ENCODE measurements at places on chromosomes 6 and 20. TPM values are rescaled to one million over a fixed set of nuclear protein-coding genes. Genes with fewer than 3 reads are reported as not detected.
A peak's percentile ranks its signal among the peaks of the same experiment; 100 is the strongest.

Gene HFE
- total RNA-seq, result 4.2 TPM

Gene C20orf202
- not detected for total RNA-seq

Gene ATAT1
- 9.4 TPM for total RNA-seq

Gene CLPSL2
- total RNA-seq, result not detected

Gene CRISP3
- not detected for total RNA-seq

Gene KIF13A
- 1.5 TPM for total RNA-seq

DNA sequence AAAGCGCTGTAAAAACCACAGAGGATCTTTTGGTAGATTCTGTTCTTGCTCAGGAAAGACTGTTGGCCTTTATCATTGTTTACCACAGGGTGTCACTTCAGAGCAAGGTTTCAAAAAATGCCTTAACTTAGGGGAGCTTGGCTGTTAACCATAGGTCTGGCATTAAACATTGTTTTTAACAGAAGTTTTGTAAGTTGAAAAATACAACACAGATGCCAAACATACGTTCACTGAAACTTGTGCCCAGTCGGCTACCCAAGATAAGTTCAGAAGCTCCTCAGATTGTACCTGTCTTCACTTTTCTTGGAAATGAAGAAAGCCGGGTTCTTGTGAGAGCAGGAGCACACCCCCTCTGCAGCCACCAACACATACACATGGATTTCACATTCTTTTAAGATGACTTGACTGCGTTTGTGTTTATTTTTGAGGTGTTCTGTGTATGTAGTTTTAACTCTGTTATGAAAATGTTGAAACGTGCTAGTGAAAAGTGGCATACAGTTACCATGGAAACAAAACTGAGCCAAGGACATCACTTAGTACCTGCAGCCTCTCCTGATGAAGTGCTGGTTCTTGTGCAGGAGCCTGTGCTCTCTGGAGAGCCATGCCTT, 64.9 kb downstream of the SYCP2L start:
- H3K36me3 ChIP-seq, result no peaks in the 10 kb centered on the region
- DNase-seq, result no peak
- no peaks in the 10 kb centered on the region for H3K4me1 ChIP-seq
- no peak overlapping the region for H3K4me3 ChIP-seq
- no peaks in the 10 kb centered on the region for H3K27me3 ChIP-seq

- peaks cover under 1% of the 10 kb centered on the region for H3K36me3 ChIP-seq
- peaks cover 35% of the 10 kb centered on the region for H3K4me1 ChIP-seq
- peak overlapping the region; percentile 94 for H3K27ac ChIP-seq
- H3K27me3 ChIP-seq, result no peaks in the 10 kb centered on the region
- no peak for DNase-seq
- peak overlapping the region; percentile 32 for H3K4me3 ChIP-seq
These were observed 680 bp upstream of the MTCH1 start for GRCh38 chr6:36986704-36987047.

GRCh38 chr20:61972636-61973508, 92.8 kb downstream of the TAF4 start:
- DNase-seq, result no peak
- no peak overlapping the region for H3K4me3 ChIP-seq
- H3K27ac ChIP-seq, result no peak overlapping the region
- H3K27me3 ChIP-seq, result no peaks in the 10 kb centered on the region
- no peaks in the 10 kb centered on the region for H3K4me1 ChIP-seq

DNA sequence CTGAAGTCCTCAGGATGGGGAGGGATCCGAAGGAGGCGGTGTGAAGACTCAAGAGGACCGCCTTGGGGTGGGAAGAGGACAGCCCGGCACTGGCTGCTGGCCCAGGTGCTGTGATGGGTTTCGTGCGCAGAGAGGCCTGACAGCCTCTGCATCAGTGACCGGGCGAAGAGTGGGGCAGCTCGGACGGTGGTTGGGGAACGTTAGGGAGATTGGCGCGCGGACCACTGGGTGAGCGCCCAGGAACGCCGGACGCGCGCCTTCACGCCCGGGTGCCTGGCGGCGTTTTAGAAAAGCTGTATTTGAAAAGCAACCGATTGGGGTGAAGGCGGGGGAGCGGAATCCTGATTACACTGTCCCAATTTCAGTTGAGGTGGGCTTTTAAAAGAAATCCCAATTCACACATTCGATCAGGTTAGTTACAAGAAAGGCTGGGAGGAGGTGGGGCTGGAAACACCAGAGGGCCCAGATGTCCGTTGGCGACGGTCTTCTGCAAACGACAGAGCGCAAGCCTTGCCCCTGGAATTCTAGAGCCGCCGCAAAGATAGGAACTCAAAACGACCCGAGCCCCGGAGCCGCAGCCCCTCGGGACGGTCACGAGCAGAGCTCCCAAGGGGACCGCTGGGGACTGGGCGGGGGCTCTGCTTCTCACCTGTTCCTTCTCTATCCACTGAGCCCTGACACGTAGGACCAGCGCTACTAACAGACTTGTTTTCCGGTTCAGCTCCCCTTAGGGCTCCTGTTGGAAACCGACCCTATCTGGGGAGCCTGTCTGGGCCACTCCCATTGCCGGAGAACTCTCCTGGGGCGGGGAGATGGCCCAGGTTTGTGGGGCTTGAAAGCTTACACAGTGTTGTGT, 8.5 kb upstream of the TRIM40 start:
- peaks cover 7% of the 10 kb centered on the region for H3K4me1 ChIP-seq
- no peaks in the 10 kb centered on the region for H3K36me3 ChIP-seq
- no peak overlapping the region for H3K4me3 ChIP-seq
- H3K27ac ChIP-seq, result no peak overlapping the region
- H3K27me3 ChIP-seq, result peaks cover 20% of the 10 kb centered on the region

GRCh38 chr20:40319741-40320516, 369.1 kb downstream of the MAFB start:
- no peak overlapping the region for H3K27ac ChIP-seq
- no peaks in the 10 kb centered on the region for H3K4me1 ChIP-seq
- DNase-seq, result no peak
- no peak overlapping the region for H3K4me3 ChIP-seq
- no peaks in the 10 kb centered on the region for H3K27me3 ChIP-seq

DNA sequence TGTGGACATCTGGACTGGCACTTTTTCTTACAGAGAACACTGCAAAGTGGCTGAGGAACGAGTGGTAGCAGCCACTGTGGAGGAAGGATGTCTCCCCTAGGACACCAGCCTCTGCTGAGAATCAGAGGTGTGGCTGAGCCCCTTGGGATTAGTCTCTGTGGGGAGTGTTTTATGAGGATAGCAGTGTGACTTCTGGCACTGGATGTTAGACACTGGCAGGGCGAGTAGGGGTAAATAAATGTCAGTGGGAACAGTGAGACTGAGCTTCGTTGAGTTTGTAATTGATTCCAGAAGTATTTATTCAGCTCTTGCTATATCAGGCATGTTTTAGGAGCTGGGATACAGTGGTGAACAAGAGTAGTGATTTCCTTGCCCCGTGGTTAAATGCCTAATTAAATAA, 124.0 kb downstream of the JARID2 start:
- peaks cover 39% of the 10 kb centered on the region for H3K4me1 ChIP-seq
- no peak overlapping the region for H3K27ac ChIP-seq
- H3K36me3 ChIP-seq, result no peaks in the 10 kb centered on the region
- no peak overlapping the region for H3K4me3 ChIP-seq
- H3K27me3 ChIP-seq, result no peaks in the 10 kb centered on the region
- no peak for DNase-seq

GRCh38 chr20:3651204-3651962, 11.8 kb downstream of the GFRA4 start:
- H3K36me3 ChIP-seq, result no peaks in the 10 kb centered on the region
- no peak for DNase-seq
- no peaks in the 10 kb centered on the region for H3K4me1 ChIP-seq
- H3K4me3 ChIP-seq, result no peak overlapping the region
- H3K27ac ChIP-seq, result no peak overlapping the region

GRCh38 chr6:135703621-135704020, 147.9 kb upstream of the PDE7B start:
- no peak overlapping the region for H3K27ac ChIP-seq
- no peak overlapping the region for H3K4me3 ChIP-seq
- no peaks in the 10 kb centered on the region for H3K27me3 ChIP-seq
- H3K36me3 ChIP-seq, result no peaks in the 10 kb centered on the region
